Glomerular endothelial cell (primary cell): ENCODE measurements at places on chromosomes 16 and 17. TPM values are rescaled to one million over a fixed set of nuclear protein-coding genes. Genes with fewer than 3 reads are reported as not detected.

MYH2 gene
- not detected in 2 replicates for total RNA-seq

ITGAD gene
- total RNA-seq: not detected in 2 replicates

DNA sequence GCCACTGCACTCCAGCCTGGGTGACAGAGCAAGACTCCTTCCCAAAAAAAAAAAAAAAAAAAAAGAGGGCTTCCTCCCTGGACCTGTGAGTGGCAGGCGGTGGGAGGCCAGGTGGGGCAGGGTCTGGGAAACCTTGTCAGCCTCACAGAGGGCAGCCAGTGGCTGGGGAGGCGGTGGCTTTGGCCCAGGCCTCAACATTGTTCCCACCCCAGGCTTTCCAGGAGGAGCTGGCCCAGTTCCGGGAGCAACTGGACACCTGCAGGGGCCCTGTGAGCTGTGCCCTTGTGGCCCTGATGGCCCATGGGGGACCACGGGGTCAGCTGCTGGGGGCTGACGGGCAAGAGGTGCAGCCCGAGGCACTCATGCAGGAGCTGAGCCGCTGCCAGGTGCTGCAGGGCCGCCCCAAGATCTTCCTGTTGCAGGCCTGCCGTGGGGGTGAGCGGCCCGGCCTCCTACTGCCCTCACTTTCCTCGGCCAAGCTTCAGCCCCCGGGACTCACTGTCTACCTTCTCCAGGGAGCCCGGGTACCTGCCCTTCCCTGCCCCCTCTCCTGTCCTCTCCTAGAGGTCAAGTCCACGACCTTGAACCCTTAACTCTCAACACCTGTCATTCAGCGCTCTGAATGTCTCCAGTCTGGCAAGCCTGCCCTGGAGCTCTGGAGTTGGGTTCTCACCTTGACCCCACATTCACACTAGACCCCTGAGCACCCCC, 12.4 kb downstream of the ZNF213 start:
- DNase-seq: no peak

GRCh38 chr17:82565551-82565950, 46.0 kb downstream of the FOXK2 start:
- DNase-seq: no peak

GRCh38 chr17:80498242-80498919, 22.0 kb upstream of the NPTX1 start:
- DNase-seq: no peak

DNA sequence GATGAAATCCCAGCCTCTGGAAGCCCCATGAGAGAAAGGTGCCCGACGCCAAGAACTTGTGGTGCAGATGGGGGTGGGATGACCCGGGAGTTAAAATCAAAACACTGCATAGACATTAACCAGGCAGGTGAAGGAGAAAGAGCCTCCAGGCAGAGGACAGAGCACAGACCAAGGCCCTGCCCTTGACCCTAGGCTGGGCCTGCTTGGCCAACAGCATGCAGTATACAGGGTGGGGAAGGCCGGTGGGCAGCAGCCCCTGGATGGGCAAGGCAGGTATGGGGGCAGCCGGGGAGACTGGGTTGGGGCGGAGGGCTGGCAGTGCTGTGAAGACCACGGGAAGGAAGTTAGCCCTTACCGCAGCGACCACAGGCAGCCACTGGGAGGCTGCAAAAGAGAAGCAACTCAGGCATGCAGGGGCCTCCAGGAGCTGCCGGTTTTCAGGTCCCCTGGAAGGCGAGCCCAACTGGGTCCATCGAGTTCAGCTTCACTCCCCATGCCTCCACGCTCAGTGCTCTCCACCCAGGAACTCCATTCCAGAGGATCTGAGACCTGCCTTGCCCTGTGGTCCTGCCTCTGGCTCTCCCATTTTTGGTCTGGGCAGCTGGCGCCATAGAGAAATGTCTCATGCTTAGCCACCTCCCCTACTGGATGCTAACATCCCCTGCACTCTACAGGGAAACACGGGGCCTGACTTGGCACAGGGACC, 81.2 kb downstream of the C16orf95 start:
- DNase-seq: no peak

FBF1 gene
- 4.9 and 9.5 TPM in 2 replicates for total RNA-seq

DNA sequence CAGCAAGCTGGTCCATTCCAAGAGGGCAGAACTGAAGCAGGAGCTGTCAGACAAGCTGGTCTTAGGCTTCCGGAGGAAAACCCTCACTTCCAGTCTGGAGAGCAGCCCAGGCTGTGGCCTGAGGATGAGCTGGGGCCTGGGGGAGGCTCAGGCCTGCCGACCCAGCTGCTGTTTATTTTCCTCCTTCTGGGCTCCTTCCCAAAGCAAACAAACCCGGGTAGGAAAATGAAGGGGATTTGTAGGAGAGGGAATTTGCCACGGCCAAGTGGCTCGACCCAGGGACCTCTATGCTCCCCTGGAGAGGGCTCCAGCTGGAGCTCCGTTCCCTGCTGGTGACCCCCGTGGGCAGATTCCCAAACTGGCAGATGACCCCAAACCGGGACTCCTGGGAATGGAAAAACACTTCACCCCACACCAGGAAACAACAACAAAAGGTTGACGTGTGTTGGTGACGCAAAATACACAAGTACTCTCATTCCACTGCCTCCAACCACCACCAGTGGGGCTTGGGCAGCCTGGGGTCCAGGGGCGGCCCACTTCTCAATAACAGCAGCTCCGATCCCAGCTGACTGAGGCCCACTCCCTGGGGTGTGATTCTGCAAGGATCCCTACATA, 8.8 kb downstream of the JUP start:
- peak; percentile 99 for DNase-seq

DLX3 gene
- not detected in 2 replicates for total RNA-seq

SLC12A3 gene
- total RNA-seq: not detected in 2 replicates

IFT20 gene
- 59.4 and 66.1 TPM in 2 replicates for total RNA-seq

DNA sequence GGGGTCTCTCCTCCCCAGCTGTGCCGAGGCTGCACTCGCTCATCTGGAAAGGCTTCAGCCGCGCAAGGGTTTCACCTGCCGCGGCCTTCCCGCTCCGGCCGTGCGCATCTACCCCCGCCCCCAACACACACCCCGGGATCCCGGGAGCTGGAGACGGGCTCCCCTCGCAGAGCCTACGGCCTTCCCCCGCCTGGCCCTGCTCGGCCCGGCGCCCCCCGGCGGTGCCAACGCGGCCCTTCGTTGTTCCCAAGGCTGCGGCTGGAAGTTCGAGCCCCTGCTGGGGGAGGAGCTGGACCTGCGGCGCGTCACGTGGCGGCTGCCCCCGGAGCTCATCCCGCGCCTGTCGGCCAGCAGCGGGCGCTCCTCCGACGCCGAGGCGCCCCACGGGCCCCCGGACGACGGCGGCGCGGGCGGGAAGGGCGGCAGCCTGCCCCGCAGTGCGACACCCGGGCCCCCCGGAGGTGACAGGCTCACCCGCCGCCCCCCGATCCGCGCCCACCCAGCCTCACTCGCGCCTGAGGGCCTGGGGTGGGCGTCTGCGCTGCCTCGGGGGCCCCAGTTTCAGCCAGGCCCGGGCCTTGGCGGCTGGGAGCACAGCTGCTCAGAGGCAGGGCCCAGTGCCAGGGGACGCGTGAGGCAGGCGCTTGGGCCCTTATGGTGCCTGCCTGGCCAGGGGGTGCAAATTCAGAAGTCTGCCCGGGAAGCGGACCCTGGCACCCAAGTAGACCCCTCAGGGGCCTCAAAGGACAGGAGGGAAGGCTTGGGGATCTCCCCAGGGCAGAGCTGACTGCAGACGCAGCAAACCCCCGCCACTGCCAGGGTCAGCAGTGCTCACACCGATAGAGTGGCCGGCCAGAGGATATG, 11.2 kb downstream of the GALK1 start:
- no peak for DNase-seq

DNA sequence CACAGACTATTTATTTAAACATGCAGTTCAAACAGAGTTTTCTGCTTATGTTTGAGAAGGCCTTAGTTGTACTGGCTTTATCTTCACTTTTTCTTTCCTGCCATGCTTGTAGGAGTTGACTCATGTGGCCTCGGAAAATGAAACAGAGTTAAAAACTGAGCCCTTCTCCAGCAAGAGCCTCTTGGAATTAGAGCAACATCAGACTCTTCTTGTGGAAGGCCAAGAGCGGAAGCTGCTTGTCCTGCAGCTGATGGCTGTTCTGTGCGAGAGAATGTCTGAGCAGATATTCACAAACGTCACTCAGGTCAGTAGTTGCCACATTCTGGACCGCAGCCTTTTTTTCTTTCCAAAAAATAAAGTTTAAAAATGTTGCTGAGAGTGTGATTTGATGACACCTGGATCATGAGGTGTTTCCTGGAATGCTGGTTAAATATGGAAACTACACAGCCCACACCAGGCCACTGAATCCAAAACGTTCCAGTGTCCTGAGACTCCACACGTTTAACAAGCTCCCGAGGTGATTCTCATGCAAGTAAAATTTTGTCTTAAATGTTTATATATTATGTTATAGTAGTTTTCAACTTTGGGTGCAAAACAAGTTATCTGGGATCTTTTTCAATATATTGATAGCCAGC, 65.9 kb downstream of the TANGO6 start:
- no peak for DNase-seq

GRCh38 chr17:33371377-33371776, 78.3 kb upstream of the ASIC2 start:
- DNase-seq: no peak

HOXB8 gene
- 27.0 and 31.7 TPM in 2 replicates for total RNA-seq

DNA sequence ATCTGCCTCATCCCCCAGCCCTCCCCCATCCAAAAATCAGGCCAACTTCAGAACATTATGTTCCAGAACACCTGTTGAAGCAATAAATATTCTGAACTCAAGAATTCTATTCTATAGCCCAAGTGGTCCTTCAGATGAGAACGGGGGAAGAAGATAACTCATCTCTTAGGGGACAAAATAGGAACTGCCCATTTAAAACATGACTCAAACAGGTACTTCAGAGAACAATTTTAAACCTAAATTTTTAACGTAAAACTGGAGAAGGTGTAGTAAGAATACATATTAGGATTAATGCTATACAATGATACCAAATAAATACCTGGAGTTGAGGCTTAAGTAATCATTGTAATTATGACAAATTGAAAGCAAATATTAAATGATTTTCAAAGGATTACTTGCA, 112.1 kb downstream of the CDYL2 start:
- DNase-seq: no peak

GRCh38 chr16:79089735-79090284, 510.7 kb downstream of the MAF start:
- no peak for DNase-seq

- no peak for DNase-seq
Observed at GRCh38 chr16:87580855-87581261, 21.4 kb upstream of the JPH3 start.

DNA sequence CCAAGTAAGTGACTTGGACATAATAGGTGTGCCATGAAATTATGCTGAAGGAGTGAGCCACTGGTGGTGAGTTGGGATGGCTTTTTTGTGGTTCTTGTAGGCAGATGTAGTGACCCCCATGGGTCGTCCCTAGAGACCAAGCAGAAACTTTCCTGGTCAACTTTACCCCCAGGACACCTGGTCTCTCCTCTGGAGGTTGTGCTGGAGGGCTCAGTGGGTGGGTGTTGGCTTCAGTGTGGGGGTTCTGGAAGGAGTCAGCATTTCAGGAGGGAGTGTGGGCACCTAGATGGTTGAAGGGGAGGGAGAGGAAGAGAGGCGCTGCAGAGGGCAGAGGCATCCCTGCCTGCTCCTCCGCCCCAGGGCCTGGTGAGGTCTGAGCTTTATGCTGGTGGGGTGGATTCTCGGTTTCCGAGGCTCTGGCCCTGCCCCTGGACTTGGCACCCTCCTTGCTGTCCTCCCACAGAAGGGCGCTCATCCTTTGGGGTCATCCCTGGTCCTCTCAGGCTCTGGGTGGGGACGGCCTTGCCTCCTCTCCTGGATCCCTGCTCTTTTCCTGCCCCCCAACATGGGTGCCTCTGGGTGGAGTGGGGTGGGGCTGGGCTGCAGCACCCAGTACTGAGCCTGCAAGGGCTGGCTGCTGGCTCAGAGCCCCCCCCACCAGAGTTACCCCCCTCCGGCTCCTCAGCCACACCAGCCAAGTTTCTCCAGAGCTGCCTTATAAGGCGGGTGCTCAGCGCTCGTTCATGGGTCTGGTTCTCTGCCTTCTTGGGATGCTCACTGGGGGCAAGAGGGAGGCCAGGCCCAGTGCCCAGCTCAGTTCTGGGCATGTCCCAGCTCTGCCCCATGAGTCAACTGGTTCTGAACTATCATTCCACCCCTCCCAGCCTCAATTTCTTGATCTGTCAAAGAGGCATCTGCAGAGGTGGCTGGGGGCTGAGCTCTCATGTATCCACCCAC, 266.8 kb downstream of the SEC14L1 start:
- no peak for DNase-seq

STX1B gene
- 0.41 and 2.6 TPM in 2 replicates for total RNA-seq

GRCh38 chr17:59496178-59496577, 69.2 kb upstream of the DHX40 start:
- no peak for DNase-seq

SMG6 gene
- 36.6 and 46.4 TPM in 2 replicates for total RNA-seq

GRCh38 chr16:85544016-85544415, 69.1 kb upstream of the GSE1 start:
- no peak for DNase-seq

DNA sequence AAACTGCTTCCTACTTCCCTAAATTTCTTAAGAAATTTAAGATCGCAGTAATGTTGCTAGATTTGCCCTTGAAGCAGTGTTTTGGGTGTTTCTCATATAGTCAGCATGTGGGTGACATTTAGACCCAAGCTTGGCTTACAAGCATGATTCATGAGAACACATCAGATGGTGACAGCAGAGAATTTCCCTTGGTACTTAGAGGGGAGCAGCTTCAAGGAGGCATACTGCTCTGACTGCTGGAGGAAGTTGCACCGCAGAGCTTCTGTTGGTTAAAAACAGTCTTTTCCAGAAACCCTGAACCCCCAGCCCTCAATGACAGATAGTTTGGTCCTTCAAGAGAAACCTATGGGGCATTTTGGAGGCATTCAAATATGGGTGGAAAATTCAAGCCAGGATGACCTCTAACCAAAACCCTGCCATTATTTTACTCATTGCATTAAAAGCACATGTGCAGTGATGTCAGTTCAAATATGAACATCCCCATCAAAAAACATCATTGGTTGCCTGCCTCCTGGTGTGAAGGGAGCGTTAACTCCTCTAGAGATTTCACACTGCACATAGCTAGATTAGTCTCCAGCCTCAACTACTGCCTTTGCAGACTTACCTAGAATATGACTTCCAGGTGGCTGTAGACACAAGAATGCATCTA, 201.5 kb upstream of the CACNG5 start:
- no peak for DNase-seq

DNA sequence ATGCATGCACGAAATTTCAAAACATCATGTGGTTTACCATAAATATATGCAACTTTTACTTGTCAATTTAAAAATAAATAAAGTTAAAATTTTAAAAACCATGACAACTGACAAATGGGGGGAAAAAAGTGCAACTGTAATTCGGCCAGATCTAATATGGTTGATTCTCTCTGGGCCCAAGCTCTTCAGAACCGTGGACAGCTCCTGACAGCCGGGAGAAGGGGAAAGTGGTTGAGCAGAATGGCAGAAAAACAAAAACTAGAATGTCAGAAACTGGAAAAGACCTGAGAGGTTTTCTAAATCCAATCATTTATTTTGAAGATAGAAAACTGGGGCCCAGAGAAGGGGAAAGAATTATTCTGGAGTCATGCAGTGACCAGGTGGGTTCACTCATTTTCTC, 126.6 kb downstream of the TMEM132E start:
- no peak for DNase-seq

- no peak for DNase-seq
Observed at GRCh38 chr16:24102209-24102660, 153.9 kb upstream of the CACNG3 start.

GRCh38 chr16:66656547-66656946, 40.0 kb downstream of the CMTM4 start:
- no peak for DNase-seq

- DNase-seq: no peak
Observed at GRCh38 chr17:41539071-41539492, 11.0 kb upstream of the KRT19 start.

GRCh38 chr17:47243737-47244598, 9.7 kb upstream of the ITGB3 start:
- no peak for DNase-seq

- no peak for DNase-seq
Observed at GRCh38 chr17:39556423-39556822, 51.3 kb downstream of the NEUROD2 start.
